Activated CD4-positive, alpha-beta memory T cell treated with anti-CD3 and anti-CD28 coated beads, Interleukin-2, amount 10 ng/mL, durations not matched to agents 7 days and 5 days (primary cell): ENCODE measurements at places on chromosomes 5 and 9. TPM values are rescaled to one million over a fixed set of nuclear protein-coding genes. Genes with fewer than 3 reads are reported as not detected.

- H3K4me1 ChIP-seq, result peaks cover 7% of the 10 kb centered on the region
- no peaks in the 10 kb centered on the region for H3K27me3 ChIP-seq
- H3K27ac ChIP-seq, result no peak overlapping the region
These were observed 140.0 kb downstream of the GCNT1 start for GRCh38 chr9:76598981-76599380.

DNA sequence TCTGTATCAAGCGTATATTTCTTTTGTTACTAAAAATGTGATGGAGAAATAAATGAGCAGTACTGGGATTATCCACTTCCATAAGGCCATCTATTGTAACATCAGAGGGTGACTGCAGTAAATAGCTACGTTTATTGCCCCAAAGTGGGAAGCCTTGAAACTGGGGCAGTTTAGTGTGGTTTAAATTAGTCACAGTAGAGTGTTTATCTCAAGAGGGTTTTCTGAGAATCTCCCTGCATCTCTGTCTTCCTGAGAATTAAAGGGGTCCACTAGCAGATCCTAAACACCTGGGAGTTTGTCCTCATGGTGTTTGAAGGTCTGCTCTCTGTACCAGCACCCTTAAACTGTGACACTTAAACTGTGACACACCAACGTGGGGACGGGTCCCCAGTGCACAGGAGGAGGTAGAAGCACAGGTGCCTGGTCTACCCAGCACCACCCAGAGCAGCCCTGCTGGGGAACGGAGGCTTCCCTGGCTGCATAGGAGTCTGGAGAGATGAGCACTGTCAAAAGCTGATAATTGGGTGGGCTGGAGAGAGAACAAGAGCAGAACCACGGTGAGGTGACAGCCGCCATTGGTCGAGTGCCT, 25.2 kb downstream of the PRRC2B start:
- H3K4me3 ChIP-seq, result peak overlapping the region; percentile 18
- H3K27me3 ChIP-seq, result no peaks in the 10 kb centered on the region
- DNase-seq, result no peak
- H3K27ac ChIP-seq, result peak overlapping the region; percentile 77
- peaks cover 52% of the 10 kb centered on the region for H3K36me3 ChIP-seq

DNA sequence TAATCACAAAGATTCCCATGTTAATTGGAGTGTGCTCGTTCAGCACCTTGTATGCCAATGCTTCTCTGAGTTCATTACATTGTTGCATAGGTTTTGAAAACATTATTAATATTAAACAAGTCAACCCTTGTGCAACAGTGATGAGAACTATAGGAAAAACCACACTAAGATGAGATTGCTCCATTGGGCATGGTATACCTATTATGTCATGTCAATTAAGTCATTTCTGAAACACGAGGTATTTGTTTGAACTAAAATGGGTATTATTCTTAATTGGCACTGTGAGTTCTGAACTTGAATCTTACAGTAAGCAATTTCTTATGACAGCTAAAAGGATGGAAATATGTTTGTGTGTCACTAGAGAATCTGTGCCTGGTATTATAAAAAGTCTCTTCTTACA, 447.7 kb downstream of the EFNA5 start:
- no peak for DNase-seq
- H3K27ac ChIP-seq, result no peak overlapping the region
- H3K4me3 ChIP-seq, result no peak overlapping the region
- no peaks in the 10 kb centered on the region for H3K36me3 ChIP-seq
- no peaks in the 10 kb centered on the region for H3K27me3 ChIP-seq

DNA sequence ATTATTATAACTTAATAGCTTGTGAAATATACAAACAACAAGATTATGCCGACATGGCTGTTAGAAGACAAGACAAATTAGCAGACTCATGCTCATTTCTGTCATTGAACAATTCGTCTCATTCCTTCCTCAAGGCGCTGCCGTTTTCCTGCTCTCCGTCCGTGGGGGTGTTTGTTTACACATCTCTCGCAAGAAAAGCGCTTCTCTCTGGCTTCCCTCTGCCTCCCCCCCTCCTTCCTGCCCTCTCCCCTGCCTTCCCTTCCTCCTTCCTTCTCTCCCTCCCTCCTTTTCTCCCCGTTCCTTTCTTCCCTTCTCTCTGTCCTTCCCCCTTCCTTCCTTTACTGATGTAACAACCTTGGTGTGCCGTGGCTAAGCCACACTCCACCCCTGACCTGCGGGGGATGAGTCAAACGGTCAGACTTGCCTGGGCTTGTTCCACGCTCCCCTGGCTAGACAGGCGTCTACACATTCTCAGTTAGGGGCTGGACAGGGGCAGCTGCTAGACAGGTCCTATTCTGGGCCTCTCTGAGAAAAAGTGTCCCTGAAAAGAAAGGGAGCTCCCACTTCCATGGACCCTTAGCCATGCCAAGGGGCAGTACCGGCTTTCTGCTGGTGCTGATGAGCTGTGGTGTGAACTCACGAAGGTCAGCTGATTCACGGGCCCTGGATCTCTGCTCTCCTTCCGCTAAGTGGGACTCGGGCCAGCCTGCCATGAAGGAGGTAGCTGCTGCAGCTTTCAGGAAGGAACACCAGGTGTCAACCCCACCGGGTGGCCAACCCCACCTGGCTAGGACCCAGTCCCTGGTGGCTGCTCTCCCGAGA, 32.0 kb upstream of the SPTLC1 start:
- peak overlapping the region; percentile 61 for H3K27ac ChIP-seq
- no peaks in the 10 kb centered on the region for H3K36me3 ChIP-seq
- H3K4me1 ChIP-seq, result peaks cover 23% of the 10 kb centered on the region

DNA sequence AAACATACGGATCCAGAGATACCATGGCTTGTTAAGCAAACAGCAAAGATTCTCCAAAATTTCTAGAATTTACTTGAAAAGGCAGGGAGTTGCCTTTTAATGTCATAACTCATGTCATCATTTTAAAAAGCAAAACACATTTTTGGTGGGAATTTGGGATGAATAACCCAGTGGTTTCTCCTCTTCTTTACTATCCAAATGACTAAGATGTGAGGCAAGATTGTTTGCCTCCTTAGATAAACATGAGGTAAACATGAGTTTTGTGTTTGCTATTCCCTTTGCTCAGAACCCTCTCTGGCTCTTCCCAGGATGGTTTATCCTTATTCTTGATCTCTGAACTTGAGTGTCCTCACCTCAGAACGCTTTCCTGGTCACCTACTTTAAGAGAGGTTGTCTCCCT, 267.0 kb downstream of the EBF1 start:
- H3K4me3 ChIP-seq, result no peak overlapping the region
- H3K36me3 ChIP-seq, result no peaks in the 10 kb centered on the region

- H3K27ac ChIP-seq, result no peak overlapping the region
- no peak overlapping the region for H3K4me3 ChIP-seq
- peaks cover 18% of the 10 kb centered on the region for H3K27me3 ChIP-seq
These were observed 198.9 kb downstream of the TSSK1B start for GRCh38 chr5:113235884-113236283.

DNA sequence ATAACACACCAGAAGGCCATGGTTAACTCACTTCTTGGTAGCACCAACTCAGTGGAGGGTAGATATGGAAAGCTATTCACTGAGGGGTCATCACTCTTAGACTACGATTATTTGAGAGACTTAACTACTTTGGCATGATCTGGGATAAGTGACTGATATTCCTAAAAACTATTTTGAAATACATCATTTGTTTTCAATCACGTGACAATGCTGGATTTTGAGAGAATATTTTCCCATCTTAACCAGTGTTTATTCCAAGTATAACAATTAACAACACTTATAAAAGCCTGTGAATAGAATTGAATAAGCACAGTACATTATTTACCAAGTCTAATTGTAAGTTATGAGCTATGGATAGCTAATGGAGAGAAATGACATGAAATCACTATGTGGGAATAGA, 22.4 kb upstream of the CYLC2 start:
- H3K36me3 ChIP-seq, result no peaks in the 10 kb centered on the region
- no peak for DNase-seq
- no peak overlapping the region for H3K27ac ChIP-seq

- H3K27me3 ChIP-seq, result no peaks in the 10 kb centered on the region
- H3K27ac ChIP-seq, result no peak overlapping the region
- DNase-seq, result no peak
- no peak overlapping the region for H3K4me3 ChIP-seq
These were observed 41.4 kb downstream of the PAM start for GRCh38 chr5:102796498-102796897.

Gene ITK
- 249 TPM for total RNA-seq
